Mammary microvascular endothelial cell (primary cell): ENCODE measurements at places on chromosomes 1 and 21. TPM values are rescaled to one million over a fixed set of nuclear protein-coding genes. Genes with fewer than 3 reads are reported as not detected.

CCDC185 gene
- total RNA-seq = not detected in 2 replicates

ARHGEF2 gene
- total RNA-seq = 79.5 and 79.9 TPM in 2 replicates

FASLG gene
- not detected in 2 replicates for total RNA-seq

FGGY gene
- 4.4 and 4.7 TPM in 2 replicates for total RNA-seq

GPX7 gene
- 18.5 and 19.3 TPM in 2 replicates for total RNA-seq

C1orf141 gene
- not detected in 2 replicates for total RNA-seq

UBE2Q1 gene
- total RNA-seq = 34.3 and 36.7 TPM in 2 replicates

DNAJC28 gene
- total RNA-seq = 0.64 and 2.8 TPM in 2 replicates

PRKAA2 gene
- 0.10 and 0.27 TPM in 2 replicates for total RNA-seq

SLC37A1 gene
- 8.8 and 11.8 TPM in 2 replicates for total RNA-seq
